Activated CD8-positive, alpha-beta T cell treated with anti-CD3 and anti-CD28 coated beads for 36 hours (primary cell): ENCODE measurements at places on chromosomes 11 and 22. TPM values are rescaled to one million over a fixed set of nuclear protein-coding genes. Genes with fewer than 3 reads are reported as not detected.

DNA sequence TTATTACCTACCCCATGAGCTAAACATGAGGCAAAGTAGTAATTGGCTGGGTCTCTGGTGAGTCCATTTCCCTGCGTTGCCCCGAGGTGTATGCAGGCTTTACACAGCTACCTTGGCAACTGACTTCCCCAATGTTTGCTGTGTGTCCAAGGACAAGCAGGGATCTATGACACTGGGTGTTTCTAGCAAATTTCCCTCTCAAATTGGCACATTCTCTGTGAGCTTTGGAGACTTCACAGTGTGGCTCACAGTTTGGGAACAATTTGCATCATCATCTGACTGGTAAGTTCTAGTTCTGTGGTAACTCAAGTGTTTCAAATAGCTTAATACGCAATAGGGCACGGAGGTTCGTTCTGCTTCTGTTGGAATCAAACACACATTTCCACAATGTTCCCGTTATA is 12.5 kb downstream of the NNMT start:
- no peak for DNase-seq

- DNase-seq, result no peak
These were observed 882 bp downstream of the CYB5R2 start for GRCh38 chr11:7672276-7672959.

GRCh38 chr11:62133328-62134065 is 9.7 kb downstream of the INCENP start:
- DNase-seq, result no peak

DNA sequence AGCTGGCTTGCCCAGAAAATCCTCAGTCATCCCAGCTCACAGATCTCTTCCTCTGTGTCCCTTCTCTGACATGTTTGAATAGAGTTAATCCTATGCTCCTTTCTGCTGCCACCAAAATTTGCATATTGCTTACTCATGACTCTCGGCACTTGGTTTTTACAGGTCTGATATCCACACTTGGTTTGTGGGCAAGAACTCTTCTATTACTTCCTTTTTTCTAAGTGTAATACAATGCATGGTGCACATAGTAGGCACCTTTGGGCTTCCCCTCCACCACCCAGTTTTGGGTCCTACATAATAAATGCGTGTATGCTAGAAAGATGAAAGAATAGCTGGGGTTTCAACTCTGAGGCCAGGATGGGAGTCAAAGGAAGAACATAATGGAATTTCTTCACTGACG is 69.7 kb upstream of the GRK3 start:
- DNase-seq, result peak; percentile 19

- no peak for DNase-seq
These were observed 6.8 kb upstream of the CREB3L1 start for GRCh38 chr11:46270684-46271083.

- peak; percentile 41 for DNase-seq
These were observed 43.0 kb upstream of the KLHL35 start for GRCh38 chr11:75475767-75476650.

The SCUBE1 gene
- 0.07 TPM for total RNA-seq

- no peak for DNase-seq
These were observed 10.2 kb upstream of the WEE1 start for GRCh38 chr11:9563196-9563730.

GRCh38 chr22:31566484-31566883 is 70.1 kb downstream of the SFI1 start:
- DNase-seq, result no peak

GRCh38 chr11:125005491-125005890 is 51.5 kb downstream of the CCDC15 start:
- DNase-seq, result no peak

- peak; percentile 74 for DNase-seq
These were observed 6.1 kb downstream of the CDC42EP1 start for GRCh38 chr22:37566329-37566837.

- DNase-seq, result no peak
These were observed 73.4 kb upstream of the CD44 start for GRCh38 chr11:35065566-35065965.

The IRAG1 gene
- not detected for total RNA-seq

GRCh38 chr11:12248330-12248729 is 129.0 kb upstream of the PARVA start:
- DNase-seq, result no peak

The PLAAT3 gene
- total RNA-seq, result 6.5 TPM

- no peak for DNase-seq
These were observed 34.9 kb downstream of the SCUBE1 start for GRCh38 chr22:43308060-43308830.

GRCh38 chr22:37260901-37261336 is 16.9 kb upstream of the RAC2 start:
- peak; percentile 77 for DNase-seq

DNA sequence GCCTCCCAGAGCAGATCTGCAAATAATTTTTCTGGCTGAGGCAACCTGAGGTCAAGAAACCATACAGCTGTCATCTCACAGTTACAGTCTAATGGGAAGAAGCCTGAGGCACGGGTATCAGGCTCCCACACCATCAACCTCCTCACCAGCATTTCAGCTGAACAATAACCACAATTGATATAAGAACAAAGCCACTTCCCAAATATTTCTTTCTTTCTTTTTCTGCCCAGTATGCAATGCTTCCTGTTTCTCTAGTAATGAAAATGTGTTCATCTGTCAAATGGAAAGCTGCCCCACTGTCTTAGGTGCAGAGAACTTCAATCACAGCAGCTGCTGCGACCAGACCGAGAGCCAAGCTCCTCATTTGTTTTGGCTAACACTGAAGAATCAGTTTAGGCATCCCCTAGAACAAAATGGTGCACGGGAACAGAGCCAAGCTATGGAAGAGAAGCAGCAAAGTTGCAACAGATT is 108.4 kb downstream of the BLID start:
- DNase-seq, result no peak

DNA sequence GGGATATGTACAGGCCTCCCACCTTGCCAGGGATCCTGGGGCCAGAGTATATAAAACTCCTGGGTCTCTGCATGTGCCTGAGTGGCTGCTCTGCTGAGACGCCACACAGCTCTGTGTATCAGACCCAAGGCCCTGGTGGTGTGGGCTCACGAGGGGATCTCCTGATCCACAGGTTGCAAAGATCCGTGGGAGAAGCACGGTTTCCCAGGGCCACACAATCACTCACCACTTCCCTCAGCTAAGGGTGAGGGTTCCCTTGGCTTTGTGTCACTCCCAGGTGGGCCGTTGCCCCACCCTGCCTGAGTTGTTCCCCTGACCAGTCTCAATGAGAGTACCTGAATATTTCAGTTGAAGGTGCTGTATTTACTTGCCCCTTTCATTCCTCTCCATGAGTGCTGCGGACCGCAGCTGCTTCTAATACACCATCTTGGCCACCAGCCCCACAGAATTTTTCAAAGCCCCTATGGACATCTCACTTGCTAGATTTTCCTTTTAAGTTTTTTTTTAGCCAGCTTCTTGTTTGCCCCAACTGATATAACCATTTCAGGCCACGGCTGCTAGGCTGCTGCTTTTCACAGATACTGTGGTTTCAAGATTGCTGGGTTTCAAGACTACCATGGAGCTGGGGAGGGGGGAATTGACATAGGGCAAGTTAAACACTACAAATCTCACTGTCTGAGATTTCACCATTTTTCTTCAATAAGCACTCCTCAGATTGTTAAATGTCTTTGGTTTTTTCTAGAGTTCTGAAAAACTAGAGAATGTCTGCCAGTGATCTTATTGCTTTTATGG is 13.7 kb upstream of the DEPDC7 start:
- DNase-seq, result no peak

The KRTAP5-10 gene
- total RNA-seq, result not detected

The MUC6 gene
- total RNA-seq, result not detected

GRCh38 chr11:75945446-75945845 is 130.4 kb downstream of the UVRAG start:
- DNase-seq, result no peak

DNA sequence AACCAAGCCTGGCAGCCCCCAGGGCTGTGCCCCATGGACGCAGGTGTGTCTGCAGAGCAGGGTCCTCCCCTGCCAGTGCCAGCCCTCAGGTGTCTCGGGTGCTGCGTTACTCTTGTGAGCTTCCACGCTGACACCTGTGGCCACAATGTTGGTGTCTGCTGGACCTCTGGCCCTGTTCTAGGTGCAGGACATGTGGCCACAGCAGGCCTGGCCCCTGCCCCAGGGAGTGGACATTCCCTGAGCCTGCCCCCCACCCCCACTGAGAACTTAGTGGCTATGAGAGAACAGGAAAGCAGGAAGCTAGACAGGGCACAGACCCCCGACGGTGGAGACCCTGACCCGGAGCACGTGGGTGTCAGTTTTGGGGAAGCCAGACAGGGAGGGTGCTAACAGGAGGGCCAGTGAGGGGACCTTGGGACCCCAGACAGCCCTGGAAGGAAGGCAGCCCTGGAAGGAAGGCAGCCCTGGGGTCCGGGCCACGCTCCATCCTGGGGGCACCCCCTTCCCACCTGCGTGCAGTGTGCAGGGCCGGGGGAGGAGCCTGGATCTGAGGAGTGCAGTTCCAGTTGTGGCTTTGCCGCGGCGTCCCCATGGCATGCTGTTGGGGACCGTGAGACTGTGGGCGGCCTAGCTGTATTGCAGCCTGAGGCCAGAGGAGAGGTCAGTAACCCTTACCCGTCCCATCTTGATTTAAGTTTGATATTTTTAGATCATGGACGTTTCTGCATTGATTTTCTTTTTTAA is 43.9 kb upstream of the PPARA start:
- DNase-seq, result no peak

The CD6 gene
- total RNA-seq, result 196 TPM
